ENCODE measurements at places on chromosomes 7 and 10.

DNA sequence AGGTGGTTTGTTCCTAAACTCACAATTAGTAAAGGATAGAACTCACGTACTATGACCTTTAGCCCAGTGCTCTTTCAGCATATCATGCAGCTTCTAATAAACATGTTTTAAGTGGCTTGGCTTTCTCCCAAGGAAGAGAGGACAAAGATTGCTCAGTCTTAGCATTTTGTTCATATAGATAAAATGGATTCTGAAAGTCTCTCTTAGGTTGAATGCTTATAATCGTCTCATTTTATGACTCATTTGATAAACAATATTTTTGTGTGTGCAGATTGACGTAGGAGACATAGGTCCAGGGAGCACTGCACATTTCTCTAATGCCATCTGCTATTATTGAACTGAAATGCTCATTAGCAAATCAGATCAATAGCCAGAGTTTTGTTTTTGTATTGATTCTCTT, 44.8 kb downstream of the GNAT3 start:
- DNase-seq = no peak

GRCh38 chr10:109981650-109982049, 26.1 kb upstream of the ADD3 start:
- no peak for DNase-seq

- DNase-seq = peak; percentile 31
Measured at GRCh38 chr10:43322769-43323168, 48.7 kb upstream of the FXYD4 start.

DNA sequence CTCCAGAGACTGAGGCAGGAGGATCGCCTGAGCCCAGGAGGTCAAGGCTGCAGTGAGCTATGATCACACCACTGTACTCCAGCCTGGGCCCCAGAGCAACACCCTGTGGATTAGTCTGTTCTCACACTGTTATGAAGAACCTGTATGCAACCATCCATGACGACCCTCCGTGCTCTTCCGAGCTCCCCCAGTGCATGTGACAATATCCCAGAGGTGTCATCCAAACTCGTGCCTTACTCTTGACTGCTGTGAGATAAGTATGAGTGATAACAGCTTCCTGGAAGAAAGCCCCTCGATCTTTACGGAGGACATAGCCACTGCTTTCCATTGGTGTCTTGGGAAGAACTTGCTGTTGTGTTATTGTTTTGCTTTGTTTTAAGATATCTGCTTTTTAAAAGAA, 591.9 kb downstream of the GALNT17 start:
- DNase-seq = no peak

DNA sequence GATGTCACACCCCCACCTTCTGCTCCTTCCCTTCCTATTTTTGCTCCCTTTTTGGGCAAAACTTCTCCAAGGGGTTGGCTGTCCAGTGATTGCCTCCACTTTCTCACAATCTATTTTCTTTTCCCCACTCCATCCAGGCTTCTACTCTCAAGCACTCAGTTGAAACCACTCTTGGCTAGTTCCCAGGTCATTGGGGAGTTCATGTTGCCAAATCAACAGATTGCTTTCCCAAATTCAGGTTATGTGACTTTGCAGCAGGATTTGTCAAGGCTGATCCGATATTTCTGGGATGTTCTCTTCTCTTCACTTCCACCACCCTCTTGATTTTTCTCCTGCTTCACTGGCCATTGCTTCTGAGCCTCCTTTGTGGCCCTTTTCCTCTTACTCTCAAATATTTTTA, 258.7 kb upstream of the SLC26A5 start:
- no peak for DNase-seq

- peak; percentile 37 for DNase-seq
Measured at GRCh38 chr10:45470098-45471012, 96.3 kb downstream of the ALOX5 start.

DNA sequence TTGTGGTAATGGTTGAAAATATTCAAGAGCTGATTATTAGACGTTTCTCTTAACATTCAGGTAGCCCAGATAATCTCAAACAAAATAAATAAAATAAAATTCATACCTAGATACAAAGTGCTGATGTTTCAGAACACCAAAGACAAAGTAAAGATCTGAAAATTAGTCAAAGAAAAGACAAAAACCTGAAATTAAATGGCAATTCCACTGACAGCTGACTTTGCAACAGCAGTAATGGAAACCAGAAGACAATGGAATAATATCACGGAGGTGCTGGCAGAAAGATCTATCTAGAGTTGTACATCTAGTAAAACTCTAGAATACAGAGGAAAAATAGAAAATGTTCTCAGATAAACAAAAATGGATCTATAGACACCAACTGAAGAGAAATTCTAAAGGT, 58.0 kb upstream of the IKZF1 start:
- no peak for DNase-seq

DNA sequence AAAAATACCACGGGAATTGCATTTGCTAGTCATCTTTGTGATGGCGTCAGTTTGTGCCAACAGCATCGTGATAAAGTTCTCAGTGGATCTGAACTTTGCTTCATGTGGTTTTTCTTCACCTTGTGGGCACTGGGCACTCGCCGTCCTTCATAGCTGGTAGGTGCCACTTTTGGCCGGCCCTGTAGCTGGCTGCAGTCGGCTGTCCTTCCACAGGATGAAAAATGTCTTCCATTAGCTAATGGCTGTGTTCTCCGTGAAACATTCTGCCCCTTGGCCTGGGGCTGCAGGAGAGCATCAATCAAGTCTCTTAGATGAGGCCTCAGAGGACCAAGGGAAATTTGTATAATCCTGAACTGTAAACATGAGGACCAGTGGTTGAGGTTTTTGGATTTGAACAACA, 145.3 kb downstream of the DYNC1I1 start:
- no peak for DNase-seq

DNA sequence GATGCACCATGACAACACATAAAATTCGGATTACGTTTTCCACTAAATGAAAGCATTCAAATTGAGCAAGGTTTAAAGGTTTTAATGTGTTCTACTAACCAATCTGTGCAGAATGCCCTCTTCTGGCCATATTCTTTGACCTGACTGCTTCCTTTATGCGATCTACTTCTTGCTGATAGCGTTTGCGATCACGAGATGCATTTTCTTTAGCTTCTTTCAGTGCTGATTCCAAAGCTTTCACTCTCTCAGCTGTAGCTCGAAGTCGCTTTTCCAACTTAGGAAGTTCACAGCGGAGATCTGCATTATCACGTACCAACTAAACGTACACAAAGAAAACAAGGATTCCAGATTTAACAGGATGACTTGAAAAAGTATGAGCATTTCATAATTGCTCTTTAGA, 39.2 kb downstream of the KIF5B start:
- DNase-seq = no peak

DNA sequence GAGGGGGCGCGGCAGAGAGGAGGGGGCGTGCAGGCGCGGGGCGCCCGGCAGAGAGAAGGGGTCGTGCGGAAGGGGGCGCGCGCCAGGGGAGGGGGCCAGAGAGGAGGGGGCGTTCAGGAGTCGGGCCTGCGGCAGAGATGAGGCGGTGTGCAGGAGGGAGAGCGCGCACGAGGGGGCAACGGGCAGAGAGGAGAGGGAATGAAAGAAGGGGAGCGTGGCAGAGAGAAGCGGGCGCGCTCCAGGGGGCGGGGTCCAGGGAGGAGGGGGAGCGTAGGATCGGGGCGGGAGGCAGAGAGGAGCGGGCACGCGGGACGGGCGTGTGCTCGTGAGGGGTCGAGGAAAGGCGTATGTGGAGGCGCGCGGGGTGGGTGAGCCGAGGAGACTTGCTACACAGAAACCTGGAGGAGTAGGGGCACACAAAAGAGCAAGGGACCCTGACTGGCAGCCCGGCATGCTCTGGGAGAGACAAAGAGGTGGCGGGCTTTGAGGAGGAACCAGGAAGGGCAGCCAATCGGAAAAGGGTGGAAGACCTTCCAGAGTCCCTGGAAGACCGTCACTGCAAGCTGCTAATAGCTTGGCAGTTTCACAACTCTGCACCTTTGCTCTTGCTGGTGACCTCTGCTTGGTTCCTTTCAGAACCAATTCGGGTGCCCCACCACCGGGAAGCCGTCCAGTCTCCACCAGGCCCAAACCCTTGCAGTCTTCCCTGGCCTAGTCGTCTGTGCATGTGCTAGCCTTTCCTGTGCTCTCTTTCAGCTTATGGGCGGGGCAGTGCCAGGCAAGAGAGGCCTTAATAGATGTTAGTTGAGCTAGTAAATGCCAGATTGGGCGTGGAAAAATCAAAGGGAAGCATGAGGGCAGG, 639 bp downstream of the DYDC2 start:
- no peak for DNase-seq

- DNase-seq = no peak
Measured at GRCh38 chr7:12771378-12771877, 84.0 kb downstream of the ARL4A start.

DNA sequence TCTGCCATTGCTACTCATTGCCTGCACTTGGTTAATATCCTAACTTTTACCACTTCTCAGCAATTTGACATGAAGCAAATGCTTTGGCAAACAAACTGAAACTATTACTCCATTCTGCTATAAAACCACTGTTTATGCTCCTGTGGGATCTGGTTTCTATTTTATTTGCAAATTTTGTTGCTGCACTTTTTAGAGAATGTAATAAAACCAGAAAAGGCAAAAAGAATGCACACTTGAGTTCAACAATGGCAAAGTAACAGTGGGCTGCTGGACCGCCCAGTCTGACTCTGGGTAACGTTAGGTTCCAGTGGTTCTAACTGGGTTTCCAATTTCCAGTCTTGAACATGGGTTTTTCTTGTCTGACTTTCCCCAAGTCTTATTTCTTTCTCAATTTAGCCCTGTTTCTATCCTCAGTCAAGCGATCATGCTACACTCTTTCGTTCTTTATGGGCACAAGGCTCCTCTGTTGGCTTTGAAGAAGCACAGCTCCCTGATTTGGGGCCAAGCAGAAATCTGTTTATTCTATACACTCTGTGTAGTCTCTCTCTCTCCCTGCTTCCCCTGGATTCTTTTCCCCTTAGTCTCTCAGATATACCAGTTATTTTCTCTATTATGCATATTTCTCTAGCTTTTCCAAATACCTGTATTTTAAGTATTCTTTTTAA, 129.2 kb upstream of the FAM3C start:
- no peak for DNase-seq

- no peak for DNase-seq
Measured at GRCh38 chr7:17406738-17407137, 108.3 kb downstream of the AHR start.

DNA sequence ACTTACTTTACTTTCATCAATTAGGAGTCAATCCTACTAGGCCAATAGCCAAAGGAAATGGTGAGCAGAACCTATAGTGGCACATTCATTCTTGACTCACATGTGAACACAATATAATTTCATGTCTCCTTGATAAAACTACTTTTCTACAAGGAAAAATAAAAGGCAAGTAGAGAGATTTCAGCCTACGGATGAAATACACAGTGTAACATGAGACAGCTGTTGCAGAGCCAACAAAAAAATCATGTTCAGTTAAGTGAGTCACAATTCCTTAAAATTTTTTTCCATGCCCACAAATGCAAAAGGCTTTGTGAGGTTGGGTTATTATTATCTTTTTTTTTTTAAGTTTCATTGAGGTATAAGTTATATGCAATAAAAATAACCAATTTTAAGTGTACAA, 54.8 kb downstream of the GPR141 start:
- DNase-seq = no peak

DNA sequence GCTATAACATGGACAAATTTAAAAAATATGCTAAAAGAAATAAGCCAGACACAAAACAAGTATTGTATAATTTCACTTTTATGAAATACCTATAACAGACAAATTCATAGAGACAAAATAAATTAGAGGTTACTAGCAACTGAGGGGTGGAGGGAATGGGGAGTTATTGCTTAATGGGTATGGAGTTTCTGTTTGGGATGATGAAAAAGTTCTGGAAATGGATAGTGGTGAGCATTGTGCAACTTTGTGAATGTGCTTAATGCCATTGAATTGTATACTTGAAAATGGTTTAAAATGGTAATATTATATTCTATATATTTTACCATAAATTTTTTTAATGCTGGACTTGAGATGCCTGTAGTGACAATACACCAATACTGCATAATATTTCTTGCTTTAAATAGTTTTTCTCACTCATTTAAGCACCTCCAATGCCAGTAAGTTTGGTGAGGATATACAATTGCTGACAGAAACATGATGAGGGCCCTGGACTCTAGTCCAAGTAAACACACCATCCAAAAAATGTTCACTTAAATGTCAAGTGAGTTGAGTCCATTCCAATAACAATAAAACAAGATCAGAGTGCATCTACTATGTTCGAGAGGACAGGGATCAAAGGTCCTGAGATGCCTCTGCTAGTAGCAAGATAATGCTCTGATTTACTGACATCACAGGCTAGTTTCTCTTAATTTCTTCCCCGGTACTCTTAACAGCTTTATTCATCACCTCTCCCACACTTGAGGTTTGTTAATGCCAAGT, 71.9 kb downstream of the NT5C2 start:
- no peak for DNase-seq

GRCh38 chr7:77247206-77247850, 47.7 kb upstream of the FGL2 start:
- DNase-seq = peak; percentile 85

DNA sequence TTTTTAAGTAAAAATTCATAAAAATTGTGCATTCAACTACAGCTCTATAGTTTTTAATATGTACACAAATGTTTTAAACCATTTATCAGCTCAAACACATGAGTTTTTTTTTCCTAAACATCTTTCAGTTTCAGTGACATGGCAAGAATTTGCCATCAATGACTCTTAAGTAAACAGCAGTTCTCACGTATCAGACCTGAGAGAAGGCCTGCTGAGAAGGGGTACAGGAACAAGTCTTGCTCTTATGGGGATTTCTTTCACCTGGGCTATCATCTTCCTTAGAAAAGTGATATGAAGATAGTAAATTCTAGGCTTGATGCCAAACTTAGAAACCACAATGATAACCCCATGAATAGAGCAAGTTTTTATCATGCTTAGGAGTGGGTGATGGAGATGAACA, 467.8 kb downstream of the ARL4A start:
- no peak for DNase-seq

DNA sequence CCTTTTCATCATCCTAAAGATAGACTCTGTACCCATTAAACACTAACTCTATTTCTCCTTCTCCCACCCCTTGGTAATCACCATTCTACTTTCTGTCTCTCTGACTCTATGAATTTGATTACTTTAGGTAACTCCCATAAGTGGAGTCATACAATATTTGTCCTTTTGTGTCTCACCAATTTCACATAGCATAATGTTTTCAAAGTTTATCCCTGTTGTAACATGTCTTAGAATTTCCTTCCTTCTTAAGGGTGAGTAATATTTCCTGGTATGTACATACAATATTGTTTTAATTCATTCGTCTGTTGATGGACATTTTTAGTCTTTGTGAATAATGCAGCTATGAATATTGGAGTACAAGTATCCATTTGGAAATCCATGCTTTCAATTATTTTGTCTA, 50.9 kb upstream of the CDCA7L start:
- DNase-seq = no peak

GRCh38 chr7:147438216-147438615, 1152.3 kb upstream of the C7orf33 start:
- no peak for DNase-seq

- DNase-seq = no peak
Measured at GRCh38 chr10:128489324-128490247, 363.4 kb upstream of the MKI67 start.

All from memory B cell (primary cell).